ENCODE measurements at places on chromosomes 1 and 21.

DNA sequence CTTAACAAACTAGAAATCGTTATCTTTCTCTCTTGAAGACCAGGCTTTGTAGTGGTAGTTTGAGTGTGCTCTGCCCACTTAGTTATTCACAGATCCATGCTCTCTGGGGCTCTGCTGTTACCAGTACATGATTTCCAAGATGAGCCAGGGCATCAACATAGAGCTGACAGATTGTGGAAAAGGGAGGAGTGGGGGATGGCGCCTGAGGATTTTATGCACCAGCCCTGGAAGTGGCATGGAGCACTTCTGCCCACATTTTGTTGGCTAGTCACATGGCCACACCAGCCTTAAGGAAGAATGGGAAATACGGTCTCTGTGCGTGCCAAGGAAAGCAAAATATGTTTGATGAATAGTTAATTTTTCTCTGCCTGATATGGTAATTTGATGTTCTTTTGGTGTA is 18.2 kb downstream of the TSNAX start:
- H3K4me3 ChIP-seq, result no peak overlapping the region
- H3K27me3 ChIP-seq, result no peaks in the 10 kb centered on the region
- DNase-seq, result no peak
- peaks cover 36% of the 10 kb centered on the region for H3K36me3 ChIP-seq

DNA sequence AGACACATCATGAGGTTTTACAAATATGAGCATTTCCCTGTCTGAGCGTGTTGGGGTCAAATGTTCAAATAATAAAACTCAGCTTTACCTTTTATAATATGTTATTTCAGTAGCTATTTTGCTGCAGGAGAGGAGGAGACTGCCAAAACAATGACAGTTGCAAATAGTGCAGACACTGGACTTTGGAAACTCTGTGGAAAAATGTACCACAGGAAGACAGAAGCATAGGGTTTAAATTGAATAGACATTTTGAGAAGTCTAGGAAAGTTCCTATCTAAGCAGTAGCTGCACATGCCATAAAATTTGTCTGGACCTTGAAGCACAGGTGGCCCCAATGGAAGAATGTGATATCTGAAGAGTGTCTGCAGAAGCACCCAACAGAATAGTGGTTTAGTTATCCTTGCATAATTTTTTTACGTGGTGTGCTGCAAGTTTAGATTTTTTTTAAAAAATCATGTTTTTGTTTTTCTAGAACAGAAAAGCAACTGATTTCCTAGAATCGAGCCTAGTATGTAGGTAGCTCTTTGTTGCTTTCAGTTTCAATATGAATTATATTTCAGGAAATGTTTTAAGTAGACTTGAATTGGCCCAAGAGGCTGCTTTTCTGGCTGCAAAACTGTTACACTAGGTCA is 14.0 kb upstream of the GBP5 start:
- peaks cover 50% of the 10 kb centered on the region for H3K36me3 ChIP-seq
- H3K27ac ChIP-seq, result peak overlapping the region; percentile 65
- DNase-seq, result no peak
- peaks cover 64% of the 10 kb centered on the region for H3K4me1 ChIP-seq

DNA sequence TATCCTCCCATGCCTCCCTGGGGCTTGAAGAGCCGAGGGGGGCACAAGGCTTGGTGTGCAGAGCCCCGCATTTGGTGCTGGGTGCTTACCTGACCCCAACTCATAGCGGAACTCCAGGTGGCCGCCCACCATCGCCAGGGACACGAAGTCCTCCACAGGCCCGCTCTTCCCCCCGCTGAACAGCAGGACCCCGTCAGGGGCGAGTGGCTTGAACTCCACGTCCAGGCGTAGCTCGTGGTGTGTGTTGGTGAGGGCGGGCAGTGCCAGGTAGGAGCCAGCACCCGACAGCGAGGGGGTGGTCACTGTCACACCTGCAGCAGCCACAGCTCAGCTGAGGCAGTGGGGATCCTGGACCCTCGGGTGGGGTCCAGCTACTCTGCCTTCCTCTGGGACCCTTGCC is 17.2 kb downstream of the LDLRAD2 start:
- H3K27ac ChIP-seq, result no peak overlapping the region
- H3K27me3 ChIP-seq, result no peaks in the 10 kb centered on the region
- peaks cover 5% of the 10 kb centered on the region for H3K36me3 ChIP-seq
- DNase-seq, result no peak
- no peak overlapping the region for H3K4me3 ChIP-seq

DNA sequence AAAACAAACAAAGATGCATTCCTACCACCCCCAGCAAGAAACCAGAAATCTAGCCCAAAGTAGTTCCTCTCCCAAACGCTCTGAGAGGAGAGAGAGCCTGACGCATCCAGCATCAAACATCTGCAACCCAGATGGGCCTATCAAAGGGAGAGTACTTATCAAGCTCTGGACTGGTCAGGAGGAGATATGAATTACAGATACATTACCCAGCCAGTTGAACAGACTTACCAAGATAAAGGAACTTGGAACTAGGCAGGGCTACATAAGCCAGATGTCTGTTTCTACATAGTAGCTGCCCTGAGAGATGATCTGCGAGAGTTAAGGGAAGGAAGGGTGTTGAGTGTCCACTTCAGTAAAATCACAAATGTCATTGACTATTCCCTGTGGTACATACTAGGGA is 138.4 kb downstream of the PAPPA2 start:
- no peaks in the 10 kb centered on the region for H3K4me1 ChIP-seq
- H3K4me3 ChIP-seq, result no peak overlapping the region
- no peaks in the 10 kb centered on the region for H3K36me3 ChIP-seq
- no peak overlapping the region for H3K27ac ChIP-seq
- DNase-seq, result no peak
- no peaks in the 10 kb centered on the region for H3K27me3 ChIP-seq

DNA sequence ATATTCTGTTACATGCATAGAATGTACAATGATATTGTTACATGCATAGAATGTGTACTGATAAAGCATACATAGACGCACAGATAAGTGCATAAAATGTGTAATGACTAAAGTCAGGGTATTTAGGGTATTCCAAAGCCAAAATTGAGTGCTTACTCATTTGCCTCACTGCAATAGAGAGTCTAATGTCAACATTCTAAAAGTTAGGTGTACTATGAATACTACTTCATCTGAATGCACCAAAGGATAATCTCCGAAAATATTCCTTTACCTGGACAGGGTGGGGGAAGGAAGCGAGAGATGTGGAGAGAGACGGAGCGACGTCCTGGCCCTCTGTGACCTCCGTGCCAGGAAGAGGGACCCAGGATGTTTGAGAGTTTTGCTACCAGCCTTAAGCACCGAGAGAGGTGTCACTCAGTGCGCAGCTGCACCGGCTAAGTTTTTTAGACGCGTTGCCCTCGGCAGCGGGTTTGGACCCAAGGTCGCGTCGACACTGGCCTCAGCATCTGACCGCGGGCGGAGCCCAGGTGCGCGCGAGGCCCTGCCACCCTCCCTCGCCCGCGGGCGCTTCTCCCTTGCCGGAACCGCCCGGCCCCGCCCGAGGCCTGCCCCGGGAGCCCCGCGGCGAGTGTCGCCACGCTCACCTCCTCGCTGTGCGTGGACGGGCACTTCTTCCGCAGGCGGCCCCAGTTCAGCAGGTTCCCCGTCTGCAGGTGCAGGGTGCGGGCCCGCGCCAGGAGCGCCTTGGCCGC is 660 bp downstream of the GCLM start:
- peaks cover 14% of the 10 kb centered on the region for H3K27me3 ChIP-seq
- peaks cover 38% of the 10 kb centered on the region for H3K4me1 ChIP-seq
- peak overlapping the region; percentile 97 for H3K4me3 ChIP-seq
- peaks cover 26% of the 10 kb centered on the region for H3K36me3 ChIP-seq
- DNase-seq, result peak; percentile 52
- H3K27ac ChIP-seq, result peak overlapping the region; percentile 86

DNA sequence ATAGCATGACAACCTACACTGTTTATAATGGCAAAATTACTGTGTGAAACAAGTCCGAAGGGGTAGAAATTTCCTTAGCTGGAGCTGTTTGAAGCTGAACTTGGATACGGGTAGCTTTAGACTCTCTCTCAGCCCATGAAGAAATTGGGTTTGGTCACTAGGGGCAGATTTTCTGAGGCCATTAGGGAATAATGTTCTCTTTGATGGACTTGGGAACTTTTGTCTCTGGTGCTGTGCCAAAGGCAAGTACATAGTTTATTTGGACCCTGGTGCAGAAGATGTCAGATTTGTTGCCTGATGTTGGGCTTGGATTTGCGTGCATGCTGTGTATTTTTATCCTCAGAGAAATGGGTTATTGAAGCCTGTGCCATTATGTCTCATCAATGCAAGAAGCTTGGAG is 109.6 kb downstream of the VPS13D start:
- no peaks in the 10 kb centered on the region for H3K27me3 ChIP-seq
- peaks cover 30% of the 10 kb centered on the region for H3K4me1 ChIP-seq
- H3K27ac ChIP-seq, result no peak overlapping the region
- DNase-seq, result no peak
- peaks cover 51% of the 10 kb centered on the region for H3K36me3 ChIP-seq

- no peaks in the 10 kb centered on the region for H3K36me3 ChIP-seq
- no peak for DNase-seq
- H3K4me3 ChIP-seq, result no peak overlapping the region
- H3K27me3 ChIP-seq, result no peaks in the 10 kb centered on the region
- H3K4me1 ChIP-seq, result no peaks in the 10 kb centered on the region
These were observed 36.5 kb downstream of the ZMYND12 start for GRCh38 chr1:42419126-42419821.

DNA sequence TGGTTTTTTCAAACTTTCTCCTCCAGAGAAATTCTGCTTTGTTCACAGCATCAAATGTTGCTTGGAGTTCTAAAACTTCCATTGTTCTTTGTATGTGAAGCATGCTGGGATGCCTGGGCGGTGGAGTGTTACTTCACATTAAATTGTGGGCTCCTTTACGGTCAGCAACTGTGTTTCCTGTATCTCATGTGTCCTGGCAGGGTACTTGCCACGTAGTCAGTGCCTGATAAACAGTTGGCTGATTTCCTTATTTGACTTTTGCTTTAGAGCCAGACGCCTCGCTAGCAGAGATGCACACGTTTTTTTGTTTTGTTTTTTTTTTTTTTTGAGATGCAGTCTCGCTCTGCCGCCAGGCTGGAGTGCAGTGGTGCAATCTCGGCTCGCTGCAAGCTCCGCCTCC is 96.7 kb downstream of the UCK2 start:
- no peaks in the 10 kb centered on the region for H3K36me3 ChIP-seq
- H3K27me3 ChIP-seq, result peaks cover 11% of the 10 kb centered on the region
- no peak overlapping the region for H3K4me3 ChIP-seq
- H3K4me1 ChIP-seq, result peaks cover 14% of the 10 kb centered on the region
- DNase-seq, result no peak
- no peak overlapping the region for H3K27ac ChIP-seq

- H3K36me3 ChIP-seq, result no peaks in the 10 kb centered on the region
- H3K4me3 ChIP-seq, result peak within 1 kb of the TSS; percentile 57
- peaks cover 2% of the 10 kb centered on the region for H3K4me1 ChIP-seq
These were observed at the start of gene HFM1 for GRCh38 chr1:91404151-91405012. Gene HFM1 (minus strand): TSS chr1:91404837. CDS start chr1:91401082, 3,755 bp downstream.

- no peak for DNase-seq
- H3K27me3 ChIP-seq, result no peaks in the 10 kb centered on the region
- H3K4me1 ChIP-seq, result no peaks in the 10 kb centered on the region
- no peak overlapping the region for H3K27ac ChIP-seq
- H3K36me3 ChIP-seq, result no peaks in the 10 kb centered on the region
These were observed 33.1 kb downstream of the MAP3K21 start for GRCh38 chr1:233360525-233361102.

GRCh38 chr1:192577145-192578140 is 1.9 kb downstream of the RGS1 start:
- H3K36me3 ChIP-seq, result peaks cover 25% of the 10 kb centered on the region
- no peak for DNase-seq
- H3K4me3 ChIP-seq, result peak overlapping the region; percentile 75
- peaks cover 3% of the 10 kb centered on the region for H3K27me3 ChIP-seq
- no peak overlapping the region for H3K27ac ChIP-seq
- peaks cover 64% of the 10 kb centered on the region for H3K4me1 ChIP-seq

GRCh38 chr1:228415853-228416216 is 826 bp downstream of the TRIM17 start:
- DNase-seq, result no peak
- H3K4me3 ChIP-seq, result peak overlapping the region; percentile 51
- H3K27ac ChIP-seq, result no peak overlapping the region
- peaks cover 6% of the 10 kb centered on the region for H3K36me3 ChIP-seq
- H3K27me3 ChIP-seq, result peaks cover 21% of the 10 kb centered on the region

DNA sequence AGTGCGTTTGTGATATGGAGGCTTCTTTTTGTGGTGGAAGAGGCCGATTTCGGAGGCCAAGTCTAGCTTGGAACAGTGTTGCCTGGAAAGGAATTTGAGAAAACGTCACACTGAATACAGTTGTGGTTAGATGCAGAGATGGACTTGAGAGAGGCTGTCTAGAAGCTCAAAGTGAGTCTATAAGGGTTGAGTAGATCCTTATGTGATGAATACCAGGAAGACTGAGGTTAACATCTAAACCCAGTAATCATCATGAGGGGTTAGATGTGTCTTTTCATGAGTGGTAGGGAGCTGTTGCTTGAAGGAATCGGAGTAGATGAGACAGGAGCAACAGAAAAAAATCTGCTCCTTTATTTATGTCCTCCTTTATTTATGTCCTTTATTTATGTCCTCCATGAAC is 114.6 kb upstream of the IVNS1ABP start:
- DNase-seq, result no peak
- H3K36me3 ChIP-seq, result peaks cover 21% of the 10 kb centered on the region
- no peak overlapping the region for H3K4me3 ChIP-seq
- H3K4me1 ChIP-seq, result peaks cover 10% of the 10 kb centered on the region
- H3K27ac ChIP-seq, result no peak overlapping the region
- no peaks in the 10 kb centered on the region for H3K27me3 ChIP-seq

GRCh38 chr1:10489291-10490055 is 14.7 kb downstream of the PEX14 start:
- H3K36me3 ChIP-seq, result peaks cover 15% of the 10 kb centered on the region
- no peak overlapping the region for H3K4me3 ChIP-seq
- DNase-seq, result no peak
- H3K4me1 ChIP-seq, result peaks cover 16% of the 10 kb centered on the region
- no peaks in the 10 kb centered on the region for H3K27me3 ChIP-seq

DNA sequence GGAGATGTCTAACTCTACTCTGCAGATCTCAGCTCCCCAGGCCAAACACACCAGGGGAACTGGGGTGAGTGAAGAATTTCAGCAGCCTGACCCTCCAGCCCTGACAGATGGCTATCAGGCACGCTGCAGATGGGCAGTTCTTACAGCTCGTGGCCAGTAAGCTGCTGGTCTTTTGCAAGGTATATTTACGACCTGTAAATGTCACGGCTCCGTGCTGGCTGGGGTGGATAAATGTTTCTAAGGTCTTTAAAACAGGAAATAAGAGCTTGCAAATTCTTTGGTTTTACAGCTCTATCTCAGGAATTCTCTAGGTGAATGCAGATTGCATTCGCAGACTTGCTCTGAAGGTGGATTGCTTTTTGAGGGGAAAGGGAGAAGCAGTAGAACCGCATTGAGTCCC is 10.1 kb downstream of the DOP1B start:
- H3K36me3 ChIP-seq, result peaks cover 39% of the 10 kb centered on the region
- no peak overlapping the region for H3K27ac ChIP-seq
- H3K27me3 ChIP-seq, result no peaks in the 10 kb centered on the region
- H3K4me1 ChIP-seq, result peaks cover 6% of the 10 kb centered on the region
- no peak for DNase-seq
- H3K4me3 ChIP-seq, result no peak overlapping the region

DNA sequence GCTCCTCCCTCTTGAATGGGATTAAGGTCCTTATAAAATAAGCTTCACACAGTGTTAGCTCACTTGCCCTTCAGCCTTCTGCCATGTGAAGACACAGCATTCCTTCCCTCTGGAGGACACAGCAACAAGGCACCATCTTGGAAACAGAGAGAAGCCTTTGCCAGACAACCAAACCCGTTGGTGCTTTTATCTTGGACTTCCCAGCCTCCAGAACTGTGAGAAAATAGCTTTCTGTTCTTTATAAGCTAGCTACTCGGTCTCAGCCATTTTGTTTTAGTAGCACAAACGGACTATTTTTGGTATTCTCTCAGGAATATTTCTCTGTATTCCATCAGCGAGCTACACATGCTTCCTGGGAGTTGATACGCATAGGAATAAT is 58.6 kb upstream of the IRF2BP2 start:
- H3K27ac ChIP-seq, result no peak overlapping the region
- no peaks in the 10 kb centered on the region for H3K36me3 ChIP-seq
- H3K4me1 ChIP-seq, result peaks cover 17% of the 10 kb centered on the region
- H3K27me3 ChIP-seq, result no peaks in the 10 kb centered on the region
- no peak for DNase-seq
- no peak overlapping the region for H3K4me3 ChIP-seq
